Activated T-helper 17 cell treated with anti-CD3 and anti-CD28 coated beads, Interleukin-2, amount 50 U/mL, for 72 hours (primary cell): ENCODE measurements at places on chromosomes 1 and 21. TPM values are rescaled to one million over a fixed set of nuclear protein-coding genes. Genes with fewer than 3 reads are reported as not detected.

DNA sequence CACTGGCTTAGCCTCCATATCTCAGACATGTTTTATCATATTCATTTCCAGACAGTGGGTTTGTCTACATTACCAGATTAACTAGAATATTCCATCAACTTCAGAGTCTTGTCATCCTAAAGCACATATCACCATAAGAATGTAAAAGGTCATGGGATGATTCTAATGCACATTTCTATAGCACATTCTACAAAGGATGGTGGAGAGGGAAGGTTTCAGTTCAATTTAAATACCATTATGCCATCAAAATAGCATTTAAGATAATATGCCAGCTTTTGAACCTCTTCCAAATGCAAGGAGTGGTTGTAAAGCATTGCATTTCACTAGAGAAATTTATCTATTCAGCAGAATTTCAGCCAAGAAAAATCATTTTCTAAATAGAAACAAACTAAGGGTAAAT is 970.5 kb downstream of the TTLL7 start:
- ATAC-seq: no peak

- ATAC-seq: peak; percentile 39
Observed at GRCh38 chr21:33974513-33975468, 59.2 kb upstream of the ATP5PO start.

GRCh38 chr1:55696891-55697290 is 481.7 kb upstream of the USP24 start:
- no peak for ATAC-seq

DNA sequence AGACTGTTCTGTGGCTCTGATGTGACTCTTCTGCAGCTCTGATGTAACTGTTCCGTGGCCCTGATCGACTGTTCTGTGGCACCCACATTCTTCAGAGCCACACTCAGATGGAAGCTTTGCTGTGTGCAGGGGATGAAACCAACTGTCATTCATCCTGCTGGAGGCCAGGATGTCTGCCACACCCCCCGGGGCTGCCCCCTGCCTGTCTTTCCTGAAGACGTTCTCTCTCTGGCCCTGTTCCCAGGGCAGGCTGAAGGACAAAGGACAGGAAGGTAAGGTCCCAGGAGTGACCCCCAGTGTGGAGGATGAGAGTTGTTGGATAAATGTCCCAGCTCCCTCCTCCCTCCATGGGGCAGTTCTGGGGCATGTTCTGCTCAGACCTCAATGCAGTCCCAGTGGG is 29.4 kb upstream of the UMODL1 start:
- ATAC-seq: no peak

- ATAC-seq: no peak
Observed at GRCh38 chr1:29756498-29756897, 520.2 kb downstream of the PTPRU start.

DNA sequence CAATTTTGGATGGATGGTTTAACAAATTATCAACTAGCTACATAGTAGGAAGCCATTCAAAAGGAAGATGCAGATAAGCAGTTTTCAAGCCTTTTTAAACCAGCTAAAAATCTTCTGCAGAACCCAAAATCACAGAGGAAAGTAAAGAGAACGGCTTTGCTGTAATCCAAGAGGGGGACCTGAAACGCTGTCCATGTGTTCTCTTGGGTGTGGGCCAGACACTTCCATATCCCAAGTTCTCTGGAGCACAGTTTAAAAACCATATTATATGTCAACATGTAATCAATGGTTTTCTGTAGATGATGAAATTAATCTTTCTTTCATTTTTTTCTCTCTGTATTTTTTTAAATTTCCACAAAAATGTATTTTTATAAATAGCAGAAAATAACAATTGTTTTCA is 90.5 kb downstream of the SELENOF start:
- no peak for ATAC-seq

- ATAC-seq: no peak
Observed at GRCh38 chr1:116918714-116919357, 9.1 kb downstream of the PTGFRN start.

DNA sequence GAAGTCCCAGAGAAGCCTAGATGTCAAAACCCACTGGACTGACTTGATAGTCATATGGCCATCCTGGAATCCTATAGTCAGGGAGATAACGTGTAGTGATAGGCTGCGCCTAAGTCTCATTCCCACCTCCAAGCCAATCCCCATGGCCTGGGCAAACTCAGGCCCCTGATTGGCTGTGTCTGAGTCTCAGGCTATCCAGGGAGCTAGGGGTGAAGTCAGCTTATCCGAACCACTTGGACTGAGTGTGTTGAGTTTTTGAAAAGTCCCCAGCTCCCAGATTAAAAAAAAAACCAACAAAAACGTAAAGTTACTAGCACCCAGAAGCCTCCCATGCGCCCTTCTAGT is 51.6 kb downstream of the PIK3CD start:
- ATAC-seq: no peak

- no peak for ATAC-seq
Observed at GRCh38 chr1:58592522-58593134, 15.6 kb upstream of the TACSTD2 start.

DNA sequence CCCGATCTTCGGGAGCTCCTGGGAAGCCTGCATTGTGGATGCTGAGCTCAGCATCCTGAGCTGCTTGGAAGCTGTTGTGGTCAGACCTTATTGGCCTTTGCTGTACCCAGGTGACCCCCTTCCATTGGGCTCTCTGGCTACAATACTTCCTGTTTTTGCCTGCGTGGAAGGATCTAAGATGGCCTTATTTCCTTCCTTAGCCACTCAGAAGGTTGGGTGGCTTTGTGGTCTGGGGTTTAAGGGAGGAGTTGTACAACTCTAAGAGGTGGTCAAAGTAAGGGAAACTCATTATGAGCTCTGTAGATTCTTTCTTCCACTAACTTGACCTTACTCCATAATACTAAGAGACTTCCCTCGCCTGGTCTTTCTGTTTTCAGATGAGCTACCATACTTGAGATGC is 17.7 kb downstream of the PFKFB2 start:
- peak; percentile 37 for ATAC-seq

DNA sequence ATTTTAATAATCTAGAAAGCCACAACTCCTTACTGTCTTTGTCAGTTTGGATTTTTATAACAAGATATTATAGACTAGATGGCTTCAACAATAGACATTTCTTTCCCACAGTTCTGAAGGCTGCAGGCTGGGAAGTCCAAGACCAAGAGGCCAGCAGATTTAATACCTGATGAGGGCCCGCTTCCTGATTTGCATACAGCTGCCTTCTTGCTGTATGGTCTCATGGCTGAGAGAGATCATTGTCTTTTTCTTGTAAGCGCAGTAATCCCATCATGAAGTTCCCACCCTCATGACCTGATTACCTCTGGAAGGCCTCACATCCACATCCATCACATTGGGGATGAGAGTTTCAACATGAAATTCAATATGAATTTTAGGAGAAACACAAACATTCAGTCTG is 9.8 kb downstream of the RPS6KC1 start:
- ATAC-seq: no peak

DNA sequence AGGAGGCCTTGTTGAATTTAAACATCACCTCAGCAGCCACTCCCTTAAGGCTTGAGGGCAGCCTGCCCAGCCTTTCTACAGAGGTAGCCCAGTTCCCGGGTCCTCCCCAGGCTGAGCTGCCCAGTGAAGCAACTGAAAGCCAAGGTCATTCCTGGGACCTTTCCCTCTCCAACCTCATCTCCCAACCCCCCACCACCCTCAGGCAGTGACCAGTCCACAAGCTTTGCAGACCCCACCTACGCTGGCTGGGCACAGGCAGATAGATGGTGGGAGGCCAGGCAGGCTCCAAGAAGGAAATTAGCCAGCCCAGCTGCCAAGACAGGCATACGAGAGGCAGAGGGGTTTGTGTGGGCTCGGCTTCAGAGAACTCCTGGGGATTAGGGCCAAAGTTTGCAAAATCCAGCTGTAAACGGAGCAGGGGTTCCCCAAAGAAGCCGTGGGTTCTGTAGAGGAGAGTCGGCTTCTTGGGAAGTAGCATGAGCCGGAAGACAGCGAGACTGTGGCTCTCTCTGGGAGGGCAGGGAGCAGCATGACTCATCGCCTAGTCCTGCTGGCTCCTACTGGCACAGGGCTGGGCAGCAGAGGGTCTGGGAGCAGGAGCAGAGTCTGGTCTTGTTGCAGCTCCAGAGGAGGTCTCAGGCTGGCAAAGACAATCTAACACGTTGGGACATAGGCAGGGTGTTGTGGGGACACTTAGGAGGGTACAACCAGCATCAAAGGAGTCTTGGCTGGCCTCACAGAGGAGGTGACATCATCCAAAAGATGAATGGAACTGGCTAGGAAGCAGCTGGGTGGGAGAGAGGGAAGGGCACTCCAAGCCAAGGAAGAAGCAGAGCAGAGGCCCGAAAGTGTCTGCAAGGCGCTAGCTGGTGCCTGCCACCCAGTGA is 2.8 kb upstream of the ZC3H12A start:
- no peak for ATAC-seq

DNA sequence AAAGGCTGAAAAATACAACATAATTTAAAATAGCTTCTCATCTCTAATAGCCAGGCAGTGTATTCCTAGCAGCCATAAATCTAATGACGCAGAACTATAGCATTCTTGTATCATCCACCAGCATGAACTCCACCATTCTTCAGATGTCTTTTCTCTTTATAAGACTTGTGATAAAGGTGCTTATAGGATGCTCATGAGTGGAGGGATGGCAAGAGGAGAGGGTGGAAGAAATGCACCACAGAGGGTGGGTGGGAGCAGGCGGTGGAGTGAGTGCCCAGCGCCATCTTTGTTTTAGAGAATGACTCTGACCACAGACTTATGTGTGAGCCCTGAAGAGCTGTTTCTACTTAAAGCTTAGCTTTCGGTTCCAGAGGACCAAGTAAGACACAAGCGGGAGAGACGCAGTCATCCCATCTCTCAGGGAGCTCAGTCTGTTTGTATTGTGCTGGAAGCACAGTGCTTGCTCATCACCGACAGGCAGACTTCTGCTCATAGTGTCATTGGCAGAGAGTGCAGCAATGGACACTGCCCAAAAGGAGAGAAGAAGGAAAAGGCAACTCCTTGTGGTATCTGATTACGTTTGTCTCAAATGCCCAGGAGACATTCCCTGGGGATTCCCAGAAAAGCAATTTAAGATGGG is 65.6 kb downstream of the KCNJ15 start:
- ATAC-seq: no peak

Gene PSRC1
- 17.5 TPM for total RNA-seq

Gene AMY1C
- total RNA-seq: not detected

Gene SLC26A9
- total RNA-seq: not detected

Gene OR10Z1
- total RNA-seq: not detected

Gene LCA5L
- not detected for total RNA-seq
